Thyroid gland (tissue), 4 donors: ENCODE measurements at places on chromosomes 16 and 17. TPM values are rescaled to one million over a fixed set of nuclear protein-coding genes. Genes with fewer than 3 reads are reported as not detected.
A peak's percentile ranks its signal among the peaks of the same experiment; 100 is the strongest.

DNA sequence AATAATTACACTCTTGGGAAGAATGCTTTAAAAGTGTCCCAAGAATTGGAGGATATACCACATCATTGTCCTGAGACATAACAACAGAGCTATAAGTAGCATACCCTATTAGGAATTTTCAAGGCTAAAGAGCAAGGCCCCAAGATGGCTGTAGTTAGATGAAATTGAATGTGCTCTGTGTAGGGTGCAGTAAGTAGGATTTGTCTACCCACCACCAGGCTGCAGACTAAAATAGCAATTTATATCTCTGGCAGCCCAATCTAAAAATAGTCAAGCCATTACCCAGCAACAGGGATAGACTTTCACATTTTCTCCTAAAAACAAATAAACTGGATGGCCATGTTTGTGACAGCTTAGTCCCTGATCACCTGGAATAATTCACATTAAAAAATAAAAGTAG lies 5.6 kb downstream of the MMD start:
- peaks cover 18% of the 10 kb centered on the region for H3K4me1 ChIP-seq
- no peak for DNase-seq
- peak overlapping the region; percentile 61 for H3K27ac ChIP-seq
- H3K27me3 ChIP-seq: no peaks in the 10 kb centered on the region
- no peaks in the 10 kb centered on the region for H3K36me3 ChIP-seq

- H3K36me3 ChIP-seq: no peaks in the 10 kb centered on the region
- H3K4me1 ChIP-seq: peaks cover 9% of the 10 kb centered on the region
- no peak overlapping the region for H3K27ac ChIP-seq
- H3K4me3 ChIP-seq: no peak overlapping the region
- DNase-seq: peak; percentile 10
These were observed 33.6 kb downstream of the MEOX1 start for GRCh38 chr17:43628089-43628650.

Gene MPV17L
- total RNA-seq: 6.9 TPM

GRCh38 chr16:74297145-74297665 lies 591 bp downstream of the PSMD7 start:
- H3K27me3 ChIP-seq: no peaks in the 10 kb centered on the region
- no peak for DNase-seq
- peak overlapping the region; percentile 91 for H3K27ac ChIP-seq

DNA sequence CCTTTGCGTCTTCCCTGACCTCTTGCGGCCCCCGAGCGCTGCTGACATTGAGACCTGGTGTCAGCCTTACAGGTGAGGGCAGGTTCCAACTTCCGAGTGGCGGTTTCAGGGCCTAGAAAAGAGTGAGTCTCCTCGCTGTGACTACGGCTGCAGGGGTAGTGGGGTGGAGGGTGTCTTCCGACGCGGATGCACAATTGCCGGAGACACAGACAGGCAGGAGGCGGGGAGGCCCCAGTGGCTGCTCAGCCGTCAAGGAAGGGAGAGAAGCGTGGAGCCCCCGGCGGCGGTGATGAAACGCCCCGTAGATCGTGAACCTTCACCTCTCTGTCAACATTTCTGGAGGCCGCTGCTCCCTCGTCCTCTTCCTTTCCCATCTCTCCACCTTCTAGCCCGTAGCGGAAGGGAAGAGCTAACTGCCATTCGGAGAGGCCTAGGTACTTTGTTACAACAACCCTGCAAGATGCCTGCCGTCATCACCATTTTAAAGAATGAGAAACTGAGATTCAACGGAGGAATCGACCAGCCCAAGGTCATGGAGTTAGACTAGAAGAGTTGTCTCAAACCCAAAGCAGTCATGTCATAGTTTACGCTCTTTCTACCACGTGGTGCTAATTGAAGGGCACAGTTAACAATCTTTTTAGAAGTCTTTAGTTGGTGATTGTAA lies 485 bp downstream of the DNAJA3 start:
- no peak for DNase-seq
- H3K4me3 ChIP-seq: peak overlapping the region; percentile 52
- no peaks in the 10 kb centered on the region for H3K27me3 ChIP-seq

Gene GDPD1
- total RNA-seq: 1.0 TPM

- H3K4me3 ChIP-seq: no peak overlapping the region
- no peaks in the 10 kb centered on the region for H3K4me1 ChIP-seq
- no peak for DNase-seq
- no peaks in the 10 kb centered on the region for H3K36me3 ChIP-seq
- no peaks in the 10 kb centered on the region for H3K27me3 ChIP-seq
- no peak overlapping the region for H3K27ac ChIP-seq
These were observed 10.8 kb upstream of the DRG2 start for GRCh38 chr17:18076936-18077335.

- H3K27ac ChIP-seq: peak overlapping the region; percentile 78
- DNase-seq: peak; percentile 97
- H3K27me3 ChIP-seq: no peaks in the 10 kb centered on the region
These were observed 1.8 kb downstream of the IL27 start for GRCh38 chr16:28504707-28505404.

GRCh38 chr17:57567251-57567650 lies 177.8 kb downstream of the CCDC182 start:
- no peak for DNase-seq
- H3K27ac ChIP-seq: no peak overlapping the region
- H3K36me3 ChIP-seq: no peaks in the 10 kb centered on the region
- peaks cover 35% of the 10 kb centered on the region for H3K4me1 ChIP-seq

GRCh38 chr17:40540448-40540847 lies 24.8 kb downstream of the CCR7 start:
- H3K27me3 ChIP-seq: no peaks in the 10 kb centered on the region
- peaks cover 42% of the 10 kb centered on the region for H3K4me1 ChIP-seq
- H3K36me3 ChIP-seq: no peaks in the 10 kb centered on the region
- peak overlapping the region; percentile 94 for H3K27ac ChIP-seq
